ENCODE measurements at places on chromosomes 16 and 17.

- no peak for DNase-seq
Observed at GRCh38 chr16:46765050-46765449, 16.9 kb upstream of the MYLK3 start.

DNA sequence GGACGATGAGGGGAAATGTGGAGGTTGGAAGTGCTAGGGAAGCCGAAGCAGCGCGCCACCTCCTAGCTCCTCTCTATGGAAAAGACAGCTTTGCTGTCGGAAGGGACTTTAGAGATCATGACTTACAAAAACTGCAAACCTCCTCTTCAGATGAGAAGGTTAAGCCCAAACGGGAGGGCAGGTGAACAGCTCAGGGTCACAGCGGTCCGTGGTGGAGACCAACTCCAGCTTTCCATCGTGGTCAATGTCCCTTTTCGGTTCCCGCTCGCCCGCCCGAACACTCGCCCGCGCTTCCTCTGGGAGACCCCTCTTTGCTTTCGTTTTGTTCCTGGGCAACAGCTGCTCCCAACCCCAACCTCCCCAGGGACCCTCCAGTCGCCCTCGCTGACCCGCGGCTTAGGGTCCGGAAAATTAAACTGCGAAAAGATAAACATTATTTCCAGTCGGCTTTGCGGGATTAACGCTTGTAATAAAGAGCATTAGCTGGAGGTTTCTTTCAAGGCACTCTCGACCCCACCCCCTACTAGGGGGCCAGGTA, 7.7 kb downstream of the IRX6 start:
- DNase-seq, result no peak

GRCh38 chr17:56599088-56599487, 5.6 kb downstream of the NOG start:
- DNase-seq, result no peak

DNA sequence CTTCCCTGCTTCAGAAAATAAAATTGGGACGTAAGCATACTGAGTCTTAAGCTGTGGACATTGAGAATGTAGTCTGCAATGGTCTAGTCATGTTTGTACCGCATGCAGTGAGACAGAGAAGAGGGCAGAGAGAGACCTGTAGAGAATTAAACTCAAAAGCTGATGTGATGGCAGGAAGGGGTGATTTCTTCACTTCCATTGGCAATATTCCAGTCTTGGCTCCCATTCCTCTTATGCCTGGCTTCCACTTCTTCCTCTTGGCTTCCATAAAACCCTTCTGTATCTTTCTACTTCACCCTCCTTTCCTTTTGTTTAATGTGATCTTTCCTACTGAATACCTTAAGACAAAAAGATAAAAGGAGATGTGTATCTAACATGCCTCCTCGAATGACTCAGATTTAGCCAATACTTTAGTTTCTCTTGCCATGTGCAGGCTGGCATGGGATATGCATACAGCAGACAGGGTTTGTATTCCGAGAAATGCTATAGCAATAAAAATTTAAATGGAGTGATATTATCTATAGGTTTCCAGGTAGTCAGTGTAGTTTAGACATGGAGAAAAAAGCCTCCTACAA, 423.1 kb upstream of the DYNLRB2 start:
- no peak for DNase-seq

Measured in NCI-H526 (cell line).